Stimulated activated CD4-positive, alpha-beta T cell treated with anti-CD3 and anti-CD28 coated beads, TNF-alpha, amount 100 ng/mL, for 4 hours (primary cell): ENCODE measurements at places on chromosomes 2 and 18.

GRCh38 chr2:217016796-217017419 is 157.0 kb upstream of the TNP1 start:
- no peak for DNase-seq

GRCh38 chr2:226797989-226798421 is 1.6 kb downstream of the IRS1 start:
- no peak for DNase-seq

DNA sequence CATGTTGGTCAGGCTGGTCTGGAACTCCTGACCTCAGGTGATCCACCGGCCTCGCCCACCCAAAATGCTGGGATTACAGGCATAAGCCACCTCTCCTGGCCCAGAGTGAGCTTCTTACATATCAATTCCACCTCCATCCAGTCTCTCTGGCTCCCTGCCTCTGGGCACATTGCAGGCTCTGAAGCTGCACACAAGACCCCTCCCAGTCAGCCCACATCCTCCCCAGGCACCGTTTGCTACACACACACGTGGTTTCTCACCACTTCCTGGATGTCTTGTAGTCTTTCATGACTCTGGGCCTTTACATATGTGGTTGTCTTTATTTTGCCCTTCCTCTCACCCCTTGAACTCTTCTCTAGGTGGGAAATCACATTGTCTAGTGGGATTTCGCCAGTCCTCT is 64.0 kb upstream of the CABLES1 start:
- peak; percentile 15 for DNase-seq

- DNase-seq = no peak
Measured at GRCh38 chr2:31347750-31348149, 66.8 kb downstream of the XDH start.

DNA sequence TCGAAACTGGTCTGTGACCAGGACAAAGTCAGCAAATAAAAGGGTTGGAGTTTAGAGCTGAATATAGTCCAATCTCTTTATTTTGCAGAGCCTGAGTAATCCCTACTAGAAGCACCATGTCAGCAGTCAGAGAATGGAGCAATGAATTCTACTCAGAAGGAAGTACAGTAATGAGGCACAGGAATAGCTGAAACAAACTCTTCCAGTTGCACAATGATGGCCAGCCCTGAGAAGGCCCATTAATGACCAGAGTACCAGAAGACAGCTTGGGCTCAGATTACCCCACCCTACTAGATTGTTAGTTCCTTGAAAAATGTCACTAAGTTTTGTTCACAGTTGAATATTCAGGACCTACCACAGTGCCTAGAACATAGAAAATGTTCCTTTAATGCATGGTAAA is 40.3 kb upstream of the SCG2 start:
- DNase-seq = no peak

GRCh38 chr2:181367411-181367810 is 89.8 kb upstream of the ITGA4 start:
- no peak for DNase-seq

- DNase-seq = no peak
Measured at GRCh38 chr2:108869542-108869941, 83.0 kb downstream of the CCDC138 start.

DNA sequence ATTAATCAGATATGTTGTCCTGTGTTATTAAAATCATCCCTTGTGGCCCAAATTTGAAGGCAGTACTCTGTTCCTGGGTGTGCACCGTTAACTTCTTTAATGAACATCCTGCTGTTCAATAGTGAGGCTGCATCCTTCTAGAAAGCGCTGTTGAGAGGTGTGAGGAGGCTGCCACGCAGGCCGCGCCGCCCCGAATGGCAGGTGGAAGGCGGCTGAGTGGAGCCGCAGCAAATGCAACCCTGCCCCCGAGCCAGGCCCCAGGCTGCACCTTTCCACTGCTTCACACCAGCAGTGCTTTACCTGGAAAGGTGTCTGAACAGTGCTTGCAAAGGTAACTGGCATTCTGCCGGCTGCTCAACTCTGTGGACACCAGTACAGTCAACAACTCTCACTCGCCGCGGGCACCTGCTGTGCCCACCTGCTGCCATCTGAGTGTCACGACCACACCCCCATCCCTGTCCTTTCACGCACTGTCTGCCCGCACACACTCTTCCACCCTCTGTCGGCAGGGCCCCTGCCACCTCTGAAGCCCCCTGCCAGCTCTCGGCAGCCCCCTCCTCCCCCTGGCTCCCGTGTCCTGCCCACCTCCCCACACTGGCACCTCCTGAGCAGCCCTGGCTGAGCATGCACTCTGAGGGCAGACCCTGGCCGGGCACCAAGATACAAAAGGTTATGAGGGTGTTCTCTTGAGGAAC is 70.9 kb downstream of the ODC1 start:
- DNase-seq = no peak

GRCh38 chr2:3197308-3197707 is 180.3 kb downstream of the EIPR1 start:
- no peak for DNase-seq

- no peak for DNase-seq
Measured at GRCh38 chr2:7209757-7210555, 292.7 kb downstream of the RNF144A start.

DNA sequence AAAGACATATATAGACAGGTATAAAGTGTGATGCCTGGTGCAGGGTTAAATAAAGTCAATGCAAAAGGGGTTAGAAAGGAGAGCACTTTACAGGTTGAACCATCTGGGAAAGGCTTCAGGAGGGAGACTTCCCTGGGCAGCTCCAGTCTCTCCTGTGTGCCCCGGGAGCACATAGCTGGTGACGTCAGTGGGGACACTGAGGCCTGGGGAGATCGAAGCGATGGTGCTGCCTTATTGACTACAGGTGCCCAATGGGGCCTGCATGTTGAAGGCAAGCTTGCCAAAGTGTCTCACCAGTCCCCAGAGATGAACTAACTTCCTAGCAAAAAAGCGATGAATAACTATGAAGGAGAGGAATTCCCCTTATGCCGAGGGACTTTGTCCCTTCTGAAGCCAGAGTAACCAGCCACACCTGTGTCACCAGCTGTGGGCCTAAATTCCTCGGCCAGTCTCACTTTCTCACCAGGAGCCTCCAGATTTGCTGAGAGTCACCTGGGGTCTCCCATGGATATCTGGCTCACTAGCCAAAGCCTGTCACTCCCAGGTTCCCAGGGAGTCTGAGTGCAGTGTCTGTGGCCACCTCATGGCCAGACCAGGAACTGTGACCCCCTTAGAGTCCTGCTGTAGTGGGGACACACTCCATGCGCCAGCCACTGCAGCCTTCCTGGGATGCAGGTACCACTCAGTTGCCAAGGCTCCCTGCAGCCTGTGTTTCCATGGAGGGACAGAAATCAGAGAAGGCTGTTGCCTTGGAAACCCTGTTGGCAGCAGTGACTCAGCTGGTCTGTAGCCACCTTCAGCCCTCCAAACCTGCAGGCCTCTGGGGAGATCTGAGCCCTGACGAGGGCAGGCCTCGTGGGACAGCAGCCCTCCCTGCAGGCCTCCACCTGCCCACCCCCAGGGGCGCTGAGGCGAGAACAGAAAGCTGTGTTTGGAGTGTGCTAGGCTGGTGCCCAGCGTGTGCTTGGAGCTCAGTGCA is 128.7 kb downstream of the CTIF start:
- no peak for DNase-seq

DNA sequence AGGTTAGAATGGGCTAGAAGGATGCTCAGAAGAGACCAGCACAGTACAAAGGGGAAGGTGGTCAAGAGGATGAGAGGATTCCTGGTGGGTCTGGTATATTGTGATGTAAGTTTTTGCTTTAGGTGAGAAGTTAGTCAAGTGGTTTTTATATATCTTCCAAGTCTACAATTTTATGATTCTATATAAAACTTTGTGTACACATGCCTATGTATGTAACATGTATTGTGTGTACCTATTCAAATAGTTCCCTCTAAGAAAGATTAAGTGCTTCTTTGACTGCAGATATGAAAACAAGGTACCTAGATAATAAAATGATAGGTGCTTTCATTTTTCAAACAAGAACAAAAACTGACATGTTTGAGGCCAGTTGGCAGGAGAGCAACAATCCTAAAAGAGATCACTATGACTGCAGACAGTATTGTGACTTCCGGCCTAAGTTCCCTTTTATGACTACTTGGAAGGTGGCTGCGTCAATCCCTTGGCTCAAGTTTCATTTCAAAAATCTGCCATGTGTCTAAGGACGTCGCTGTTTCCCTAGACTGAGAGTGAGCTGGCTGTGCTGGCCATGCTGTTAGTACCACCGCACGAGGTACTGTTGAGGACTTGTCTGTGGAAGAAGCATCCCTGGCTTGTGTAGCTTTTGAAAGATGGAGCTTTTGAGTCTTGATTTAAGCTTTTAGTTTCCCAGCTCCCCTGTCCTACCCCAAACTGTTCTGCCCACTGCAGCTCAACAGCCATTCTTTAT is 123.1 kb downstream of the PRPF40A start:
- DNase-seq = no peak

DNA sequence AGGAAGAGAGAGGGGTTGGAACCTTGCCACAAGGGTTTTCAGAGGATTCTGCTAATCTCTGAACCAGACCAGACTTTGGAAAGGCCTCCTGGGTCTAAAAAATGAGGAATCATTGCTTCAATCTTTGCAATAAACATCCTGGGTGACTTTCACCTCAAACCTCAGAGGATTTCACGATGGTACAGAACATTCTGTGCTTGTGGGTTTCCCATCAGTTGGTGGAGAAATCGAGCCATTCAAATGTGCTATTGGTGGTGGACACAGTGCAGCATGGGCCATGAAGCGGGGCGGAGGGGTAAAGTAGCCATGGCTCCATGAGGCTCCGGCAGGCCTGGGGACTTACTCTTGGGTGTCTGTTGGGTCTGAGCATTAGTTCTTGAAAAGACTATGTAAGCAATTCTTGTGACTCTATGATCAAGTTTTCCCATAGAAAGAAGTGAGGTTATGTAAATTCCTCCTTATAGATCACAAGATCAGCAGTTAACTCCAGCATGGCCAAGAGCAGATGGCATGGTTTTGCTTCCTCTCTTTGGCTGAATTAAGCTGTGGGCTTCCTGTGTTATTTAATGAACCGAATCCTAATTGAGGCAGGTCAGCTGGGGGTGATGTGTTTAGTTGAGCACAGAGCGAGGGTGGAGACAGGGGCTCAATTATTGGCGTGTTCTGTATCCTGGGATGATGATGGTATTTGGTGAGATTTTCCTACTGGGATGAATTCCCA is 1.9 kb upstream of the IL1R2 start:
- DNase-seq = no peak

DNA sequence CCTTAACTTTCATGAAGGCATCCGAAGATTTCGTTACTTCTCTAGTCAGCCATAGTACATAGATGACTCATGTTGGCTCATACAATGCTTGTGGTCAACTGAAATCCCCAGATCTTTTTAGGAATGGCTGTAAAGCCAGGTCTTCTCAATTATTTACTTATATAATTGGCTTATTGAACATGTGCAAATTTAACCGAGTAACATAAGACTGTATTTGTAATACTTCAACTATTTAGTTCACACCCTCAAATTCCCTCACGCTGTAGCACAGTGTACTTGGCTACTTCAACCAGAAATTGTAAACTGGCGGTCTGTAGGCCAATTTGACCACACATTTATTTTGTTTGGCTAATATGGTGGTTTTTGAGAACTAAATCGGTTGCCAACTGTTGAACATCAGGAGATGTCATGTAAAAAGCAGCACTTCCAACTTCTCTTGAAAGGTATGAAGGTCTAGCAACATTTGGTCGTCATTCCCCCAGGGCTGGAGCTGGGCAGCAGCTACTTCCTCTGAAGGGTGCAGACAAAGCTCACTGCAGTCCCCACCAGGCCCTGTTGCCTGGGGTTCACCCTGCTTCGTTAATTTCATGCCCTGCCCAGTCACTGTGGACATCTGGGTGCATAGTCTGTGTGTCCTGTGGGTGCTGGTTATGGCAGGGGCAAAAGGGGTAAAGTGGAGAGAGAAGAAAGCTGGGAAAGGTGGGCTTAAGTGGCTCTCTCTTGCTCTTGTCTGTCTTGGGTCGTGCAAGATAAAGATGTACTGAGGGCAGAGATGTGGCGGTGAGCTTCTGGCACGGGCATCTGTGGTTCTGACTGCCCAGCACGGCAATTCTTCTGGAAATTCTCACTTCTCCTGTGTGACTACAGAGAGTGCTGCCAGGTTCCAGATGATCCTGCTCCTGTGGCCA is 3.2 kb upstream of the SH3RF3 start:
- DNase-seq = no peak

DNA sequence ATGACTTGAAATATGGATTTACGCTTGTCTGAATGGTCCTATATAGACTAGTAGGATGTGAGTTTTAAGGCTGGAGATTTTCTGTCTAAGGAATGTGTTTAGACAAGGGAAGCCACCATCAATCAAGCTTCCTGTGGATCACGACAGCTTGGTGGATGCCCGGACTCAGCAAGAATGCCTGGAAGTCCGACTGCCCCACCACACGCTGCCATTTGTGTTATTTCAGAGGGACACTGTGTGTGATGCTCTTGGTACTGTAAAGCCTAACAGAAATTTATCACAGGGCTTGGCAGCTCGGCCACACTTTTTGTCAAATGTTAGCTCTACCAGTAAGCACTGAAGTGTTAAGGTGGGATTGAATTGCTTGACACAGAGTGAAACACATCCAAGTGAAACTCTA is 127.1 kb upstream of the CDH7 start:
- DNase-seq = no peak
